GM23248 (cell line): ENCODE measurements at places on chromosomes 11 and 22. TPM values are rescaled to one million over a fixed set of nuclear protein-coding genes. Genes with fewer than 3 reads are reported as not detected.

- peaks cover 69% of the 10 kb centered on the region for H3K27me3 ChIP-seq
- no peak overlapping the region for H3K4me3 ChIP-seq
- H3K27ac ChIP-seq: no peak overlapping the region
These were observed 98.5 kb upstream of the RAG2 start for GRCh38 chr11:36696550-36696949.

DNA sequence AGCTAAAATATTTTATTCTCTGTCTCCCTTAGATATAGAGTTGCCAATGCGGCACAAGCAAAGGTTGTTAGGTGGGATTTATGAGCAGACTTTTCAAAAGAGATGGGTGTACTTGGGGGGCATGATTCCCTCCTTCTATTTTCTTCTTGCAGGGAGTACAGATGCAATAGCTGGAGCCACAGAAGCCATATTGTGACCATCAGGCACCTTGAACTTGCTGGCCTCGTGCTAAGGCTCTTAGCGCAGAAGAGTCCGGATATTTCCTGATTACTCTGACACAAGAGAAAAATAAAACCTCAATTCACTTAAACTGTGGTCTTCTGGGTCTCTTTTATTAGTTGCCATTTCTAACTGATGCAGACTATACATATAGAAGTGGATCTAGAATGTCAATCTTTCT, 547.4 kb downstream of the MIAT start:
- no peak for DNase-seq
- no peak overlapping the region for H3K4me3 ChIP-seq
- peaks cover 41% of the 10 kb centered on the region for H3K4me1 ChIP-seq

GRCh38 chr11:26287067-26287518, 44.8 kb upstream of the ANO3 start:
- no peak overlapping the region for H3K27ac ChIP-seq
- DNase-seq: peak; percentile 40
- no peak overlapping the region for H3K4me3 ChIP-seq
- no peaks in the 10 kb centered on the region for H3K27me3 ChIP-seq
- H3K36me3 ChIP-seq: no peaks in the 10 kb centered on the region
- H3K4me1 ChIP-seq: peaks cover 10% of the 10 kb centered on the region; the same call in 1 of the 2 replicates

DNA sequence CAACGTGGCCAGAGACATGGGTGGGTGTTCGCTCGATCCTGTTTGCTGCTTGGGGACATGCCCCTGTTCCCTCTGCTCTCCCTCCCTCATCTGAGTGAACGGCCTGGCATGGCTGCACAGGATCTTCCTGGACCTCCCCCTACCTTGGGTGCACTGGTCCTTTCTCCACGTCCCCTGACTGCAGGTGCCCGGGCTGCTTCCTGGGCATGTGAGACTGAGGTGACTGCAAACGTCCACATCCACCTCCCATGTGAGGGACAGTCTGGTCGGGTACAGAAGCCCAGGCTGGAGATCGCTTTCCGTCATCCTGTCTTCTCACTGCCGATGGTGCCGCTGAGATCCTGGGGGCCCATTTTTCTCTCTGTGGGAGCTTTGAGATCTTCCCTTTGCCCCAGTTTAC, 11.8 kb downstream of the SULT4A1 start:
- H3K4me1 ChIP-seq: no peaks in the 10 kb centered on the region
- no peaks in the 10 kb centered on the region for H3K36me3 ChIP-seq
- H3K27ac ChIP-seq: no peak overlapping the region
- no peak overlapping the region for H3K4me3 ChIP-seq
- peaks cover 32% of the 10 kb centered on the region for H3K27me3 ChIP-seq

- DNase-seq: peak; percentile 11
- no peaks in the 10 kb centered on the region for H3K27me3 ChIP-seq
- H3K36me3 ChIP-seq: no peaks in the 10 kb centered on the region
- no peaks in the 10 kb centered on the region for H3K4me1 ChIP-seq
- H3K4me3 ChIP-seq: no peak overlapping the region
These were observed 87.6 kb downstream of the LARGE1 start for GRCh38 chr22:33832558-33833151.

GRCh38 chr22:45261407-45262088, 20.9 kb upstream of the KIAA0930 start:
- H3K4me1 ChIP-seq: peaks cover 3% of the 10 kb centered on the region
- H3K27ac ChIP-seq: no peak overlapping the region
- DNase-seq: no peak
- H3K27me3 ChIP-seq: no peaks in the 10 kb centered on the region
- no peaks in the 10 kb centered on the region for H3K36me3 ChIP-seq

GRCh38 chr11:106459135-106459534, 381.7 kb downstream of the AASDHPPT start:
- DNase-seq: no peak
- H3K36me3 ChIP-seq: no peaks in the 10 kb centered on the region
- H3K27ac ChIP-seq: no peak overlapping the region
- peaks cover 13% of the 10 kb centered on the region for H3K4me1 ChIP-seq
- no peak overlapping the region for H3K4me3 ChIP-seq
- no peaks in the 10 kb centered on the region for H3K27me3 ChIP-seq

DNA sequence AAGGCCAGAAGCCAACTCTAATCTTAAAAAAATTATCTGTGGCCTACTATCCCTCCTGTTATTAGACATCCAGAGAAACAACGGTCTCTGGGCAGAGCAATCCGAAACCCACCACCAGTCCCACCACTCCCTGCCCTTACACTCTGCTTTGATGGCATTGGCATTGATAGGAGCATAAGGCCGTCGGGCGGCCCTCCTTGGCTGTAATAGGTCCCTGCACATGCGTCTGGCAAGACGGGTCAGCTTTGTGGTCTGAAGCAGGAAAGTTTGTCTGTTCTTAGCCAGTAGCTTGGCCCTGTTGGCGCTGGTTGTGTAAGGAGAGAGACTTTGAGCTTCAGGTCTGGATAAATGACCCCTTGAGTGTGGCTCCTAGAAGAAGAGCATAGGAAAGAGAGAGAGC, 3.8 kb upstream of the TUT1 start:
- H3K4me1 ChIP-seq: peaks cover 30% of the 10 kb centered on the region
- H3K27ac ChIP-seq: no peak overlapping the region
- no peaks in the 10 kb centered on the region for H3K27me3 ChIP-seq
- no peak for DNase-seq

GRCh38 chr11:1387961-1388762, 1.6 kb upstream of the BRSK2 start:
- H3K4me1 ChIP-seq: no peaks in the 10 kb centered on the region
- peaks cover 14% of the 10 kb centered on the region for H3K27me3 ChIP-seq
- H3K36me3 ChIP-seq: no peaks in the 10 kb centered on the region
- no peak overlapping the region for H3K4me3 ChIP-seq

- H3K36me3 ChIP-seq: no peaks in the 10 kb centered on the region
- H3K4me3 ChIP-seq: no peak overlapping the region
- H3K27ac ChIP-seq: no peak overlapping the region
- H3K4me1 ChIP-seq: no peaks in the 10 kb centered on the region
- DNase-seq: no peak
- H3K27me3 ChIP-seq: no peaks in the 10 kb centered on the region
These were observed 126.3 kb downstream of the COMMD9 start for GRCh38 chr11:36162883-36163434.

DNA sequence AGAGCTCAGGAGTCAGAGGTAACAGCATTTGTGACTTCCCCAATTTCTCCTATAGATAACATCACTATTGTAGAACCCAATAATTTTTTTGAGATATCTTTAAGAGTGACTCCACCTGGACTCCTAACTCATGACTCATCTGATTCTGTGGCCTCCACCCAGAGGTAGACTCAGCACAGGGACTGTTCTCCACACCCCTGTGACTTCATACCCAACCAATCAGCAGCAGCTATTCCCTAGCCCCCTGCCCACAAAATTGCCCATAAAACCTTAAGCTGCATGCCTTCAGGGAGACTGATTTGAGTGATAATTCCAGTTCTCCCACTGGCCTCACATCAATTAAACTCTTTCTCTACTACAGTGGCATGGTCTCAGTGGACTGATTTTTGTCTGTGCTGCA, 475.4 kb upstream of the FAT3 start:
- no peaks in the 10 kb centered on the region for H3K36me3 ChIP-seq
- no peak for DNase-seq
- no peaks in the 10 kb centered on the region for H3K27me3 ChIP-seq

DNA sequence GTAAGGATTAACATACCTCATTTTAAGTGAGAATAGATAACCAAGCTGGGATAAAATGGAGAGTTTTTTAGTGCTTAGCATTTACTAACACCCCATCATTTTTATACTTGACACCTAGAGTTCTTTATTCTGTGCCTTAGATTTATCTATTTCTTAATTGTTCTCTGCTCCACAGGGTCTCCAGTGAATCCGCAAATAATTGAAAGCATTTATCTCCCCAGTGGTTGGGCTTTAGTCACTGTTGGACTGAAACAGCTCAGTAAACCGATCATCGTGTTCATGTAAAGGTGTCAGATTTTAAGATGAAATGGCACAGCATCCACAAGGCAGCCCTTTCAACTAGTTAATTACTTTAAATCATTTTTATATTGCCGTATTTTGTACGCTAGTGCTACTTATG, 17.8 kb upstream of the GRIA4 start:
- no peak overlapping the region for H3K27ac ChIP-seq
- H3K4me3 ChIP-seq: no peak overlapping the region
- no peaks in the 10 kb centered on the region for H3K36me3 ChIP-seq
- 0 out of 2 replicates have a peak, but pooled peaks cover 7% of the 10 kb centered on the region for H3K4me1 ChIP-seq

DNA sequence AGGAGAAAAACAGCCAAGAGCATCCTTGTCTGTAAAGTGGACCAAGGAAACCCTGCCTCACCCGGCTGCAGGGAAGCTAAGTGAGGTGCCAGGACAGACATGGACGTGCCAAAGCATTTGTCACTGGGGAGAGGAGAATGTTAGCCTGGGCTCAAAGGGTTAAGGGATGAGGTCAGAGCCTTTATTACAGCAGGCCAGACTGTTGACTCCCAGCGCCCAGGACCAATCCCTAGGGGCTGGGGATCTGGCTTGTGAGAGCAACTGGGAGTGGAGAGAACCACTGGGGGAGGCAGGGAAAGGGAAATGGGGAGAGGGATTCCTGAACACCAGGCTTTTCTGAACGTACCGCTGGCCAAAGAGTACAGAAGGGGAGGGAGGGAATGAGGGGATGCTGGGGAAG, 2.6 kb downstream of the CHRM1 start:
- H3K4me3 ChIP-seq: no peak overlapping the region
- no peak overlapping the region for H3K27ac ChIP-seq
- H3K4me1 ChIP-seq: no peaks in the 10 kb centered on the region
- DNase-seq: peak; percentile 39
- no peaks in the 10 kb centered on the region for H3K36me3 ChIP-seq

DNA sequence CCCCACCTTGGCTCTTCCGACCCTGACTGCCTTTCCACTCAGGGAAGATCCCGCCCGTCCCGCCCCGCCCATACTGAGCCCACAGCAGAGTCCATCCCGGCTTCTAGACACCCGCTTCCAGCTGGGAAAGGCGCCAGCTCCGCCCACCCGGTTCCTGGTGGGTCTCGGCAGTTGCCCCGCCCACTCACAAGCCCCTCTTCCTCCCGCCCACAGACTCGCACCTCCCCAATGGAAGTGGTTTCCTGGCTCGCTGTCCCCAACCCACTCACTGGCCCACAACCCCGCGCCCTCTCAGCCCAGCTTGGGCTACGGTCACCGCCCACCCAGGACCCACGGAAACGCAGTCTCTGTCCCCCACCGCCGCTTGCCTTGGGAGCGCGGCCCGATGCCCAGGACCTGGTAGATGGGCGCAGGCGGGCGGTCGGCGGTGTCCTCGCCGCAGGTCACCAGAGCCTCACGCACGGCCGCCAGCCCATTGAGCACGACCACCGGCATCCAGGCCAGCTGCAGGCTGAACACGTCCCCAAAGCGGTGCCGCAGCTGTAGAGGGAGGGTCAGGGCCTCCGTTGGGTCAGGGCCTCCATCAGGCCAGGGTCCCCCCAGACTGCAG, 22.2 kb upstream of the CYP2D6 start:
- no peak for DNase-seq
- H3K4me1 ChIP-seq: no peaks in the 10 kb centered on the region
- H3K36me3 ChIP-seq: no peaks in the 10 kb centered on the region
- H3K27me3 ChIP-seq: no peaks in the 10 kb centered on the region

Gene OR10A2
- total RNA-seq: not detected in 2 replicates

Gene HTR3B
- not detected in 2 replicates for total RNA-seq

Gene APOA4
- total RNA-seq: not detected in 2 replicates

Gene CEND1
- 2.1 and 2.8 TPM in 2 replicates for total RNA-seq

Gene LIF
- 1.6 and 1.9 TPM in 2 replicates for total RNA-seq

Gene DEUP1
- not detected in 2 replicates for total RNA-seq

Gene CCDC87
- total RNA-seq: 0.11 and 0.13 TPM in 2 replicates
